Psoas muscle (tissue), 8 donors: ENCODE measurements at places on chromosomes 16 and 17.

DNA sequence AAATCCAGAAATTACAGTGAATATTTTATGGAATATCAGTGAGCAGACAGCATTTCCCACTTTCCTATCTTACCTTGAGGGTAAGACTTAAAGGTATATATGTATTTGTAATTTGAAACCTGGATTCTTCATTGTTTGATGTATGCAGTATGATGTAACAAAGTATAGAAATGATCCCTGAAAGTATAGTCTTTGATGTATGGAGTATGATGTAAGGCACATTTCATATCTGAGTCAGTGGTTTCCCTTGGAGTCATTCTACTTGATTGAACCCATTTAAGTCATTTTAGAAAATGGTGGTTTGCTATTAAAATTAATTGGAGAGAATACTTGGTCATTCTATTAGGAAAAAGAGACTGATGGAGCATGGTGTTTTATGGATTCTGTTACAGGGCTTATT lies 10.1 kb downstream of the AMZ2 start:
- no peak for DNase-seq
- H3K27ac ChIP-seq, result peak overlapping the region; percentile 89
- H3K36me3 ChIP-seq, result peaks cover 5% of the 10 kb centered on the region
- no peak overlapping the region for H3K4me3 ChIP-seq

DNA sequence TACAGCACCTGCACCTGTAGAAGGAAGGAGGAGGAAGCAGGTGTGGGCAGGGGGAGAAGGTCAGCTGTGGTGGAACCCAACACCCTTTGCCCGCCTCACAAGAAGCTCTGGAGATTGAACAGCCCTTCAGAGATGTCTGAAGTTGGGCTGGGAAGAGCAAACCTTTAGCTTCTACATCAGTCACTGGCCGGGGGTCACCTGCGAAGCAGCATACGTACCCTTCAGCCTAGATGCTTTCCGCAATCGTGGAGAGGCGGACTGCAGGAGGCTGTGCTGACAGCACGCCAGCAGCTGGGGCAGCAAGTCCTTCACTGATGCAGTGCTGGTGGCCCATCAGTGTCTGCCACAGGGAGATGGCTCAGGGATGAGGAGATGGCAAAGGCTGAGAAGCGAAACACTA lies 5.2 kb upstream of the HS3ST3B1 start:
- no peak overlapping the region for H3K27ac ChIP-seq
- H3K4me3 ChIP-seq, result no peak overlapping the region
- no peak for DNase-seq
- peaks cover 79% of the 10 kb centered on the region for H3K27me3 ChIP-seq

DNA sequence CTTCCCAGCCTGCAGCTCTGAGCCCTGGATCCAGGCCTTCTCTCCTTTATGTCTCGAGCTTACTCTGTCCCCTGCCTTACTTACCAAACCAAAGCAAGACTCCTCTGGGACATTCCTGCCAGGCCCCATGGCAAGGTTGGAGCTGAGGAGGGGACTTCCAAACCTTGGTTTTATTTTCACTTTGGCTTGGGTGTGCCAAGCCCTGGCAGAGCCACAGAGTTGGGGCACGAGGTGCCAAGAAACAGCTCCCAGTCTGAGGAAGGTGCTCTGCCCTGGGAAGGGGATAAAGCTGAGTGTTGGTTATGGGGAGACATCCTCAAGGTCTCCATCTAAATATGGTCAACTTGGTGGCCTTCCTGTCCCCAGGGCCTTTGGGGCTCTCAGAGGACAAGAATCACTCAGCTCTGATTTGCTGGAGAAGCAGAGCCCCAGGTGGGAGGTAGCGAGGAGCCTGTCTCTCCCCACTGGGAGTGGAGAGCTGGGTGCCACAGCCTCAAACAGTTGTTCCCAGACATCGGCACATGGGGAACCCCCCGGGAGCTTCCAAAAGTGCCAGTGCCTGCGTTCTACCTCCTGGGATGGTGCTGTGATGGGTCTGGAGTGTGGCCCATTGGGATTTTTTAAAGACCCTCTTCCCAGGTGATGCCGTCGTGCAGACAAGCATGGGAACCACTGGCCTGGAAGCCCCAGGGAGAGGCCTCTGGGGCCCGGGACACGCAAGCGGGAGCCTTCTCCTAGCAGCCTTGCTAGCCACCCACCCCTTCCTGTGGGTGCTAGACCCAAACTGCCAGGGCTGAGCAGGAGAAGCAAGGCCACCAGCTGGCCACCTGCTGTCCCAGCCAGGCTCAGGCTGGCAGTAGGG lies 10.3 kb downstream of the NLRC5 start:
- no peak overlapping the region for H3K4me3 ChIP-seq
- peak overlapping the region; percentile 62 for H3K27ac ChIP-seq
- no peaks in the 10 kb centered on the region for H3K27me3 ChIP-seq
- H3K36me3 ChIP-seq, result no peaks in the 10 kb centered on the region

DNA sequence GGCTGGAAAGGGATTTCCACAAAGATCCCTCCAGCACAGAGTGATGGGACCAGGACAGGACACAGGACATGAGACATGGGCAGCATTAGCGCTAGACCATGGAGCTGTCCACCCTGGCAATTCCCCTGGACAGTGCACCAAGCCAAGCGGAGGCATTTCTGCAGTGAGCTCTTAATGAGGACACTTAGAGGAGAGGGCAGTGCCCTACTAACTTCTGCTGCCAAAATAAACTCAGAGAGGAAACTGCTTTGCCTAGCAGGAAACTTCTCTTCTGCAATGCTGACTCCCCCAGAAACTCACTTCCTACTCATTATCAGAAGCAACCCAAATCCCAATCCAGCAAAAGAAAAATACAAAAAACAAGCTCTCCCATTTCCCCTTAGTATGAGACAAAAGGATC lies 119.2 kb downstream of the HS3ST2 start:
- no peaks in the 10 kb centered on the region for H3K4me1 ChIP-seq
- no peaks in the 10 kb centered on the region for H3K27me3 ChIP-seq
- no peak overlapping the region for H3K27ac ChIP-seq

DNA sequence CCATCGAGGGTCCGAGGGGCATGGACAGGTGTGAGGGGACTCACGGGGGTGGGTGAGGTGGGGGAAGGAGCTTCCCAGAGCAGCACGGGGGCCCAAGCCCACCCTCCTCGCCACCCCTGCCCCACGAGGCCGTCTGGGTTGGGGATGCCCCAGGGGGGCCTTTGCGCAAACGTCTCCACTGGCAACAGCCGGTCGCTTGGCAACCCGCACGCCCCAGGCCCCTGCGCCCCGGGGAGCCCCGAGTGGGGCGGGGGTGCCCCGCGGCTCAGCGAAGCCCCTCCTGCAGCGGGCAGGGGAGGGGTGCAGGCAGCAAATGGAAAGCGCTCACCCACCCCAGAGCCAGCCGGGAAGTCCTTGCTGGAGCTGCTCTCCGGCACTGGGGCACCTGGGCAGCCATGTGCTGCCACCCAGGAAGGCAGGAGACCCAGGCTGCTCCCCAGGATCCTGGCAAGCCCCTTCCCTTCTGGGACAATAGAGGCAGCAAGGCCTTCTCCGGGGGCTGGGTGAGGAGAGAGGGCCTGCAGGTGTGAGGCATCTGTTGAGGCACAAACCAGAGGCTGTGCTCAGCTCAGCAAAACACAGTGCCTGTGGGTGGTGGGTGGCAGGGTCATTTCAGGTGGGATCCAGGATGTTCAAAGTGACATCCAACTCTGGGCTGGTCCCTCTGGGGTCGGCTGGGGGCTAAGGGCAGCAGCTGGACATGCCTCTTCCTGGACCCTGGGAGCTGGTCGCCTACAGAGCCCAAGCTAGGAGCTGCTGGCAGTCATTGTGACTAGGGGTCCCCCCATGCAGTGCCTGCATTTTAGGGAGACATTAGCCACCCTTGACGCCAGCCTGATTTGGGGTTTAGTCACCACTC lies 80.9 kb upstream of the CBX4 start:
- H3K27ac ChIP-seq, result no peak overlapping the region
- no peaks in the 10 kb centered on the region for H3K36me3 ChIP-seq
- peak; percentile 8 for DNase-seq
- no peaks in the 10 kb centered on the region for H3K27me3 ChIP-seq

DNA sequence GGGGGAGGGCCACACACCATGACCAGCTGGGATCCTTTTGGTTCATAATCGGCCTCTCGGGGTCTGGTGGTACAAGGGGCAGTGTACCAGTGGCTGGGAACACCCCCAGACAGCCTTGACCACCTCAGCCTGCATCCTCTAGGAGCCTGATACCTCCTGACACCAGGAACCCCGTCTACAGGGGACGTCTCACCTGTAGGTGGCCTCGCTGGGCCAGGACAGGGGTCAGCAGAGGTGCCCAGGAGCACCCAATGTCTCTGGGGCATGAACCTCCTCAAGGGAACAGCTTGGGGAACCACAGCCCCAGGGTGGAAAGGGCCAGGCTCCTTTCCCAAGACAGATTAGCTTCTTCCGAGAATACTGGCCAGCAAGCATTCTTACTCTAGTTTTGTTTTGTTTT lies 2.5 kb upstream of the METRNL start:
- no peaks in the 10 kb centered on the region for H3K27me3 ChIP-seq
- no peaks in the 10 kb centered on the region for H3K36me3 ChIP-seq
- H3K4me1 ChIP-seq, result peaks cover 7% of the 10 kb centered on the region
- no peak for DNase-seq
- no peak overlapping the region for H3K4me3 ChIP-seq
- no peak overlapping the region for H3K27ac ChIP-seq

- no peak overlapping the region for H3K27ac ChIP-seq
- no peak overlapping the region for H3K4me3 ChIP-seq
- DNase-seq, result no peak
- H3K27me3 ChIP-seq, result peaks cover 37% of the 10 kb centered on the region
- H3K36me3 ChIP-seq, result no peaks in the 10 kb centered on the region
Observed at GRCh38 chr17:17416007-17416399, 60.8 kb upstream of the MED9 start.

DNA sequence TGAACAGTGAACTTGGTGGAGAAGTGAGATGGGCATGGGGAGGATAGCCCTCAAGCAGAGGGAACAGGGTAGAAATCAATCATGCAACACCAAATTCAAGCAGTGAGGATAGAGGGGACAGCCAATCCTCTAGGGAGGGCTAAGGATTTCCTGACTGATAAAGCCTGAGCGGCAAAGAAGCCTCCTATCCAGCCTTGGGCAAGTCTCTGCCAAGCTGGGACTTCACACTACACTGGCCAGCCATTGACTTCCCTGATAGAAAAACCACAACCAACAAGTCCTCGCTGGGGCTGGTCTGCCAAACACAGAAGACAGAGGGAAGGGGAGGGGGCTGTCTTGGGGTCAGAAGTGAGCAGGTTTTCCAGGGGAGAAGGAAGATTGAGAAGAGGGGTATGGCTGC lies 2.5 kb upstream of the FBXL19 start:
- DNase-seq, result no peak
- H3K27me3 ChIP-seq, result no peaks in the 10 kb centered on the region
- H3K4me3 ChIP-seq, result no peak overlapping the region
- H3K36me3 ChIP-seq, result no peaks in the 10 kb centered on the region

GRCh38 chr16:24721830-24722238 lies 7.6 kb upstream of the TNRC6A start:
- no peak overlapping the region for H3K27ac ChIP-seq
- no peak for DNase-seq
- no peak overlapping the region for H3K4me3 ChIP-seq
- no peaks in the 10 kb centered on the region for H3K36me3 ChIP-seq
- no peaks in the 10 kb centered on the region for H3K4me1 ChIP-seq
- H3K27me3 ChIP-seq, result no peaks in the 10 kb centered on the region

GRCh38 chr17:1975573-1975972 lies 49.6 kb downstream of the RTN4RL1 start:
- no peaks in the 10 kb centered on the region for H3K36me3 ChIP-seq
- peaks cover 12% of the 10 kb centered on the region for H3K4me1 ChIP-seq
- H3K27ac ChIP-seq, result no peak overlapping the region
- DNase-seq, result no peak
- no peaks in the 10 kb centered on the region for H3K27me3 ChIP-seq

DNA sequence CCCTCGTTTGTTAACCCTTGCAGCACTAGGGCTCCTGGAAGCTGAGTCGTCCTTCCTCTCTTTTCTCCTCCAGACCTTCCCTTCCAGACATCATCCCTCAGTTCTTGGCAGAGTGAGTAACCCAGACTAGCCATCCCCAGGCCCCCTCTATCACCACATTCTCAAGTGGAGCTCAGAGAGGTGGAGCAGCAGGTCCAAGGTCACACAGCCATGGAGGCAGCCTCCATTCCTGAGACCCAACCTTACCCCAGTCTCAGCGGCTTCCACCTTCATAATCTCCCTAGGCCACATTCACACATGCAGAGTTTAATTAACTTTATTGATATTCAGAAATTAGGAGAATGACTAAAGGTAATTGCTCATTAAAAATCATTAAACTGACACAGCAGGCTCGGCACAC lies 3.0 kb downstream of the SEZ6 start:
- no peak overlapping the region for H3K27ac ChIP-seq
- peaks cover 46% of the 10 kb centered on the region for H3K27me3 ChIP-seq
- H3K36me3 ChIP-seq, result no peaks in the 10 kb centered on the region
- no peak for DNase-seq
- no peaks in the 10 kb centered on the region for H3K4me1 ChIP-seq

DNA sequence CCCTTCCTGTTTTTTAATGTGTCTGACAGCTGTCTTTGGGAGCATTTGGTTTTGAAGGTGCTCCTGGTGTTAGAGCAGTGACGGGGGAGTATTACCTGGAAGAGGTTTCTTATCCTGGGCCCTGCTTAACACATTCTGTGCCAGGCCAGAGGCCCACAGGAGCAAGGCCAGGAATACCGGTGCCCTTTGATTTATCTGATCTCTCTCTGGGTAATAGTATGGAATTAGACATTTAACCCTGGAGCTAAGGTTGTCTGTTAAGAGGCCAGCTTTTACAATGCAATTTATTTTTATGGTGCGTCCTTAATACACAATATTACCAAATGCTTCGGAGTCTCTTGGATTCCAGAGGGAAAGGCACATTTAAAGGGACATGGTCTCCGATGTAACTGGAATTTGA lies 37.2 kb upstream of the GSE1 start:
- H3K27ac ChIP-seq, result no peak overlapping the region
- H3K4me3 ChIP-seq, result no peak overlapping the region
- H3K36me3 ChIP-seq, result no peaks in the 10 kb centered on the region
- H3K4me1 ChIP-seq, result peaks cover 55% of the 10 kb centered on the region

GRCh38 chr17:44084131-44084538 lies 13.6 kb downstream of the G6PC3 start:
- no peak overlapping the region for H3K27ac ChIP-seq
- DNase-seq, result no peak
- no peaks in the 10 kb centered on the region for H3K27me3 ChIP-seq
- peaks cover 6% of the 10 kb centered on the region for H3K4me1 ChIP-seq
- no peak overlapping the region for H3K4me3 ChIP-seq
- peaks cover 5% of the 10 kb centered on the region for H3K36me3 ChIP-seq

- no peaks in the 10 kb centered on the region for H3K36me3 ChIP-seq
- no peak overlapping the region for H3K27ac ChIP-seq
- no peaks in the 10 kb centered on the region for H3K4me1 ChIP-seq
- DNase-seq, result no peak
- H3K4me3 ChIP-seq, result no peak overlapping the region
Observed at GRCh38 chr17:72754513-72754912, 338.0 kb downstream of the SLC39A11 start.

DNA sequence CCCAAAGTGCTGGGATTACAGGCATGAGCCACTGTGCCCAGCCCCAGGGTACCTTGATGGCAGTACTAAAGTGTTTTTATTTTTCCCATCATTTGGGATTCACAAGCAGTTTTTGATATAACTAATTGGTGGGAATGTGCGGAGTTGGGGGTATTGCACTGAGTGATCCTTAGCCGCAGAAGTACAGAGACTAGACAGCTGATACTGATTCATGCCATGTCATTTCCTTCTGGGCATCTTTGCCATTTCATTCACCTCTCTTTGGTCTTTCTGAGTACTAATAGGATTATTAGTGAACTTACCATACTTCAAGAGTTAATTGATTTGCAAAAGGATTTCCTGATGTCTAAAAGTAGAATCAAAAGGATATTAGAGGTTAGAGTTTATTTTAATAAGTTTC lies 9.7 kb downstream of the NMT1 start:
- DNase-seq, result no peak
- H3K4me3 ChIP-seq, result no peak overlapping the region
- no peaks in the 10 kb centered on the region for H3K36me3 ChIP-seq
- peaks cover 29% of the 10 kb centered on the region for H3K4me1 ChIP-seq
